ENCODE measurements at places on chromosomes 2 and 18. TPM values are rescaled to one million over a fixed set of nuclear protein-coding genes. Genes with fewer than 3 reads are reported as not detected.

- peaks cover 65% of the 10 kb centered on the region for H3K4me1 ChIP-seq
- H3K36me3 ChIP-seq, result no peaks in the 10 kb centered on the region
- no peak for DNase-seq
- H3K4me3 ChIP-seq, result no peak overlapping the region
- no peaks in the 10 kb centered on the region for H3K27me3 ChIP-seq
These were observed 233.2 kb downstream of the TCF4 start for GRCh38 chr18:55354795-55355194.

The IL1R2 gene
- total RNA-seq, result not detected

- no peak overlapping the region for H3K4me3 ChIP-seq
- no peaks in the 10 kb centered on the region for H3K27me3 ChIP-seq
- no peak overlapping the region for H3K27ac ChIP-seq
- DNase-seq, result no peak
- no peaks in the 10 kb centered on the region for H3K36me3 ChIP-seq
These were observed 520.5 kb downstream of the TDRD15 start for GRCh38 chr2:21644266-21644665.

DNA sequence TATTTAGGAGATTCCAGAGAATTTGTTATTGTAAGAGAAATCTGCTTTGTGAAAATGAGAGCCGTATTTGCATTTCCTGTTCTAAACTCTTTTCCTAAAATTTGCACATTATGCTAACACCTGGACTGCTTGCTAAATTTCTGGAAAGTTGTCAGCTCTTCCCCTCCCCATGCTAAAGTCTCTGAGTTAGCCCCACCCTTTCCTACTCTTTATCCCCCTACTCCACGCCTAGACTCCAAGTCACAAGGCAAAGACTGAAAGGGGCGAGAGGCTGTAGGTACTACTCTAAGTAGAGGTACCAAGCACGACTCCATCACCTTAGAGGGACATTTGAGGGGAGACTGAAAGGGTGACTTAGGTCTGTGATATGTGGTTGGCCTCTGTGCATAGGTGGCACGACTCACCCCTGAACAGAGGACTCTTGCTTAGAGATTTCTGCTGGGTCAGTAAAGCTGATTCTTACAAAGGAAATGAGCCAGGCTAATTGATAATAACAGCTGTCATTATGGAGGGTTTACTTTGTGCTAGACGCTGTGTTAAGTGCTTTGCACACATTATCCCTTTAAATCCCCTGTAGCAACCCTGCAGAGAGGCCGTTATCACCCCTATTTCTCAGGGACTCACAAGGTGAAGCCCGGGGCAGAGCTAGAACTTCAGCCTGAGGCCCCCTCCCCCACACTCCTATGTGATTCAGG, 373.5 kb downstream of the EN1 start:
- DNase-seq, result peak; percentile 52
- H3K36me3 ChIP-seq, result no peaks in the 10 kb centered on the region
- H3K4me3 ChIP-seq, result no peak overlapping the region
- H3K4me1 ChIP-seq, result peaks cover 17% of the 10 kb centered on the region
- H3K27ac ChIP-seq, result no peak overlapping the region

DNA sequence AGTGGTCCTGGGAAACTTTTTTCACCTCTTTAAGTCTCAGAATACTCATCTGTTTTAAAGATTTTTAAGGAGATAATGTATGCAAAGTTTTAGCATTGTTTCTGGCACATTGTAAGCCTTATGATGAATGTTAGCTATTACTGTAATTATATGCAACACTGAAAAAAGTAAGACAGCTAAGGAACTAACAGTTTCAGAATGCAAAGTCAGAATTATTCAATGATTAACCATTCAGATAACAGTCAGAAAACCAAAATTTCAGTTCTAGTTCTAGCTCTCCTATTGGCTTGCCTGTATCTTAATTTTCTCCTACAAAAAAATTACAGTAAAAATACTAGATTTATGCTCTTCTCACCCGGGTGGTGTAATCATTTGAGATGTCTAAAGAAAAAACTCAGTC, 101.1 kb downstream of the SLC4A10 start:
- no peaks in the 10 kb centered on the region for H3K36me3 ChIP-seq
- H3K27ac ChIP-seq, result no peak overlapping the region
- no peak overlapping the region for H3K4me3 ChIP-seq
- DNase-seq, result no peak

DNA sequence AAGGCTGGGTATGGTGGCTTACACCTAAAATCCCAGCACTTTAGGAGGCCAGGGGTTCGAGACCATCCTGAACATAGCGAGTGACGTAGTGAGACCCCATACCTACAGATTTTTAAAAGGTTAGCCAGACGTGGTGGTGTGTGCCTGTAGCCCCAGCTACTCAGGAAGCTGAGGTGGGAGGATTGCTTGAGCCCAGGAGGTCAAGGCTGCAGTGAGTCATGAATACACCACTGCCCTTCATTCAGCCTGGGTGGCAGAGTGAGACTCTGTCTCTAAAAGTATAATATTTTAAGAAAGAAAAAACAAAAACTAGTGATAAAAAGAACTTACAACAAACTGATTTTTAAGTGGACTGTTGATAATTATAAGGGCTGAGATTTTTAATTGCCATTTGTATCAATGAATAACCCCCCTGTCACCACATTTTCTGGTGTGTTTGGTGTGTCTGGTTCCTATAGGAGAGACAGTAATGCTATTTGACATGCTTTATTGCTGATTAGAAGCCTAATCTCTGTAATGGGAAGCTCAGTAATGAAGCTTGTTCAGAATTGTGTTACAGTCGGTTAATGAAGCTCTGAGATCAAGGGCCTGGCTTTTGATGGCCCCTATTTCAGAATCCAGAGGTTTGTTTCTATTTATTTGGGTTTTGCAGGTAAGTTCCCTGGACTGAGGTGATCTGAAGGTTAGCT, 147.0 kb downstream of the NEDD4L start:
- peaks cover 22% of the 10 kb centered on the region for H3K4me1 ChIP-seq
- no peak overlapping the region for H3K4me3 ChIP-seq

The HAAO gene
- 0.77 TPM for total RNA-seq

- H3K4me1 ChIP-seq, result peaks cover 6% of the 10 kb centered on the region
- H3K27ac ChIP-seq, result no peak overlapping the region
- H3K27me3 ChIP-seq, result no peaks in the 10 kb centered on the region
- H3K4me3 ChIP-seq, result no peak overlapping the region
- peaks cover 3% of the 10 kb centered on the region for H3K36me3 ChIP-seq
These were observed 24.0 kb downstream of the RTN4 start for GRCh38 chr2:55026202-55026601.

GRCh38 chr2:125169022-125169763, 1144.1 kb downstream of the CNTNAP5 start:
- H3K27ac ChIP-seq, result no peak overlapping the region
- H3K36me3 ChIP-seq, result no peaks in the 10 kb centered on the region
- H3K4me1 ChIP-seq, result no peaks in the 10 kb centered on the region

The ITGB6 gene
- total RNA-seq, result not detected

DNA sequence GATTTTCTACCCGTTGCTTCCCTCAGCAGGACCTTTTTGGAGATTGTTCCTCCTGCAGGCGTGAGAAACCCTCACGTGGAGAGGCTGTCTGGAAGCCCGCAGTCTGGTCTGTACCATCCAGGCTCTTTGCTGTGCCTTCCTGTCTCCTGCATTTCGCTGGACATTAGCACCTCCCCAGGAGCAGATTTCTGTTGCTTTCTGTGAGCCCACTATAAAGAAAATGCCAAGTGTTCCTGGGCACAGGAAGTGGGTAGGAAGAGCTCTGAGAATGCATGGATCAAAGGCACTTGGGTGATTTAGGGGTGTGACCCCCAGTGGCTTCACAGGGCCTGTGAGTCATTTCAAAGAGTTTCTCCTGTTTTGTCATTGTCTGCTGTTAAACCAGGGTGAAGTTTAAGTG, 27.3 kb downstream of the SPTBN1 start:
- no peak overlapping the region for H3K4me3 ChIP-seq
- no peak for DNase-seq
- H3K27me3 ChIP-seq, result no peaks in the 10 kb centered on the region
- peaks cover 7% of the 10 kb centered on the region for H3K4me1 ChIP-seq
- no peaks in the 10 kb centered on the region for H3K36me3 ChIP-seq

DNA sequence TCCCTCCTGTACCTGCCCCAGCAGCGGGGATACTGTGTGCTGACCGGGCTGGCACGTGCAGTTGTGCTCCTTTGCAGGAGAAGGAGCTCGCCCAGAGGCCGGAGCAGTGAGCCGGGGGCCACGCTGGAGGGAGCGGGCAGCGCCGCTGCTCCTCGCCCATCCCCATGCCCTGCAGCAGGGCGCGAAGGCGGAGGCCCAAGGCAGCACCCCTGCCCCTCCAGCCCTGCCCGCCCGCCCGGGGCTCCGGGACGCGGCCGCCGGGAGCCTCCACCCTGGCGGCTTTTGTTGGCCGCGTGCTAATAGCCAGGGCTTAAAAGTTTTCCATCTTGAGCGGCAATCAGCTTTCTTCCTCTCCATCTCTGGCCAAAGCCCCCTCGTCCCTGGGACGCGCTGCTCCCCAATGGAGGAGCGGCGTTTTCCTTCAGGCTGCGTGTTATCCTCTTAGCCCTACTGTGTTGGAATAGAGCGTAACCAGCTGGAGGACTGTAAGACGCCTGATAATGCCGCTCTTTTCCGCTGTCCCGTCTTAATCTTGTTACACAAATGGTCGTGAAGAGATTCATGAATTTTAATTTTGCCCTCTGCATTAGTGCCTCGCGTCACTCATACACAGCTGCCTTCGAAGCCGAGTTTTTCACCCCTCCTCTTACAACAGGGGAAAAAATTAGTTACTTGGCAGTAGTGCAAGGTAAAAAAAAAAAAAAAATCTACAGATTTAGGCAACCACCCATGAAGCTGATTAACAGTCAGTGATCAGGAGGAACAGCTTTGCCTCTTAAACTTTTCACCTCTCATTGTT, 172.9 kb upstream of the SIX3 start:
- H3K4me1 ChIP-seq, result peaks cover 82% of the 10 kb centered on the region
- peaks cover 30% of the 10 kb centered on the region for H3K27me3 ChIP-seq
- H3K36me3 ChIP-seq, result no peaks in the 10 kb centered on the region
- peak overlapping the region; percentile 30 for H3K4me3 ChIP-seq
- peak overlapping the region; percentile 75 for H3K27ac ChIP-seq

The ANKRD30BL gene
- total RNA-seq, result not detected

GRCh38 chr2:218332920-218333645, 23.6 kb upstream of the CATIP start:
- H3K27ac ChIP-seq, result no peak overlapping the region
- DNase-seq, result no peak
- no peak overlapping the region for H3K4me3 ChIP-seq
- peaks cover 11% of the 10 kb centered on the region for H3K4me1 ChIP-seq
- H3K27me3 ChIP-seq, result no peaks in the 10 kb centered on the region
- no peaks in the 10 kb centered on the region for H3K36me3 ChIP-seq

DNA sequence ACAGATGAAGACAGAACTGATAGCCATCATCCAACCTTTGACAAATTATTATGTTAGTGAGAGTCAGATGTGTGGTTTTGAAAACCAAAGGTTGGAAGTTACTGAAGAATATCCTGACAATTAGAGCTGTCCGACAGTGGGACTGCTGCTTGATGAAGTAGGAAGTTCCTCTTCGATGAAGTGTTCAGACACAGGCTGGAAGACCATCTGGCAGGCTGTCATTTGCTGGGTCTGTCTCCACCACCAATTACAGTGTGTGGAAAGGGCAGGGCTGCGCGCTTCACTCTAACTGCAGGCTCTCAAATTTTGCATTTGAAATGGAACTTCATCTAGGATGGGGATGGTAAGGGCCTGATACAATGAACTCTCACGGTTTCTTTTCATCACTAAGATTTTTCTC, 313.8 kb downstream of the PIK3C3 start:
- H3K27me3 ChIP-seq, result no peaks in the 10 kb centered on the region
- DNase-seq, result no peak
- no peaks in the 10 kb centered on the region for H3K4me1 ChIP-seq
- H3K4me3 ChIP-seq, result no peak overlapping the region

The MRPS9 gene
- total RNA-seq, result 78.0 TPM

- H3K4me1 ChIP-seq, result no peaks in the 10 kb centered on the region
- H3K27me3 ChIP-seq, result no peaks in the 10 kb centered on the region
- no peak for DNase-seq
- no peak overlapping the region for H3K4me3 ChIP-seq
- peaks cover 24% of the 10 kb centered on the region for H3K36me3 ChIP-seq
- H3K27ac ChIP-seq, result no peak overlapping the region
These were observed 11.5 kb downstream of the GCC2 start for GRCh38 chr2:108460345-108461037.

The INO80C gene
- total RNA-seq, result 12.6 TPM

The ASB18 gene
- not detected for total RNA-seq

DNA sequence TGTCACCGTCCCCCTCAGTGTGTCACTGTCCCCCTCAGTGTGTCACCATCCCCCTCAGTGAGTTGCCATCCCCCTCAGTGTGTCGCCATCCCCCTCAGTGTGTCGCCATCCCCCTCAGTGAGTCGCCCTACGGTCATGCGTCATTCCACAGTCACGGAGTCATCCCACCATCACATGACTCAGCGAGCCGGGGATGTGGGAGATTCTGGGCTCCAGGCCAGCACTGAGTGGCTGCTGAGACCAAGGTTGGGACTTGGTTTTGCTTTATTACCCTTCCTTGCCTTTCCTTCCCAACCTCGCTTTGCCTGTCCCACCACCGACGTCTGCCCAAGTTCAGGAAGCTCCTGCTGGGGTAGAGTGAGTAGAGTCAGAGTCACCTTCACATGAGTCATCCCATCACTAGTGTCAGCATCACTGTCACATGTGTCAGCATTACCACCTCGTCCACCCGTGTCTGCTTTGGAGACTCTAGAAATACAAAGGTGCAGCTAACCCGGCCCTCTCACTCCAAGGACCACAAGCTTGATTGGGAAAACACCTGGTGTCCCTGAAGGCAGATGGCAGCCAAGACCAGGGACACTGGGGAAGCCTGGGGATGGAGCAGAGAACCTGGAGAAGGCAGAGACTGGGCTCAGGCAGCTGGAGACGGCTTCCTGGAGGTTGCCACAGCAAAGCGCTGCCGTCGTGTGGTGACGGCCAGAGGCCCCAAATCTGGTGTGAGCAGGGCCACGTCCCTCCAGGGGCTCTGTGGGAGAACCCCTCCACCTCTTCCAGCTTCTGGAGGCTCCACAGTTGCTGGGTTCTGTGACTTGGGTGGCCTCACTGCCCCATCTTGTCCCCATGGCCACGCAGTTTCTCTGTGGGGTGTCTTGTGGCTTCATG, 485.2 kb upstream of the SALL3 start:
- no peak for DNase-seq
- no peak overlapping the region for H3K27ac ChIP-seq
- H3K4me1 ChIP-seq, result no peaks in the 10 kb centered on the region
- peaks cover 5% of the 10 kb centered on the region for H3K36me3 ChIP-seq
- H3K27me3 ChIP-seq, result no peaks in the 10 kb centered on the region

DNA sequence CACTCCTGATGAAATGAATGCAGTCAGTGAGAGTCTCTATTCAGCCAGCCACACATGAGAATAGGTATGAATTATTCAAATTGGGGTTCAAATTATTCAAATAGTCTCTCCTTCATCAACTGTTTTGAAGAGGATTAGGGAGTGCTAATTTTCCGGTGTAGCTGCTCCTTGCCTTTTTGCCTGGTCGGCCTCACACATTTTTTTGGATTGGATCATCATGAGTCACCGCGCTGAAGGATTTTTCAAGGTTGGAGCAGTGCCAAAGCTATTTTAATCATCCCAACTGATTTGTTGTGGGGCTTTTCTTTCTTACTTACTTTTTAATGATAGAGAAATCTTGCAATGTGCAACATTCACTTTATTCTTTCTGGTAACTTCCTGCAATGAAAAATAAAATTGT, 2.4 kb upstream of the DTNA start:
- H3K4me3 ChIP-seq, result no peak overlapping the region
- no peak overlapping the region for H3K27ac ChIP-seq
- no peaks in the 10 kb centered on the region for H3K36me3 ChIP-seq
- peak; percentile 29 for DNase-seq
- H3K4me1 ChIP-seq, result peaks cover 34% of the 10 kb centered on the region
- no peaks in the 10 kb centered on the region for H3K27me3 ChIP-seq

The TUBA4B gene
- not detected for total RNA-seq

- H3K4me3 ChIP-seq, result no peak overlapping the region
- H3K36me3 ChIP-seq, result no peaks in the 10 kb centered on the region
- H3K4me1 ChIP-seq, result no peaks in the 10 kb centered on the region
- no peak overlapping the region for H3K27ac ChIP-seq
These were observed 11.1 kb downstream of the TRAK2 start for GRCh38 chr2:201440182-201440581.
